ENCODE measurements at places on chromosomes 3 and 15.

GRCh38 chr15:55108858-55109518 is 87.8 kb downstream of the RSL24D1 start:
- peak; percentile 17 for DNase-seq

DNA sequence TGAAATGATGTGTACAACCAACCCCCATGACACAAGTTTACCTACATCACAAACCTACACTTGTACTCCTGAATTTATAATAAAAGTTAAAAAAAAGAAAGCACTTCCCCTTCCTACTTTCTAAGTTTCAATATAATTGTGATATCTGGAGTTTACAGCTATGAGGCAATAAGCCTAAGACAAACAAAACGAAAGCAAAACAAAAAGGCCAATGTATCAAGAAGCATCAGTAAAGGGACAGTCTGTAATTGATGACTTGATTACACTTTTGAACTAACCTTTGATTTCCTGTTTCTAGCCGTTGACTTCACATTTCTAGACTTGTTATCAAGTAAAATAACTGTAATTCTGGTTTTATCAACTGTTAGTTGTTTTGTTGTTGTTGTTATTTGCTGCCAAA is 187.5 kb upstream of the CNTN3 start:
- DNase-seq = no peak

DNA sequence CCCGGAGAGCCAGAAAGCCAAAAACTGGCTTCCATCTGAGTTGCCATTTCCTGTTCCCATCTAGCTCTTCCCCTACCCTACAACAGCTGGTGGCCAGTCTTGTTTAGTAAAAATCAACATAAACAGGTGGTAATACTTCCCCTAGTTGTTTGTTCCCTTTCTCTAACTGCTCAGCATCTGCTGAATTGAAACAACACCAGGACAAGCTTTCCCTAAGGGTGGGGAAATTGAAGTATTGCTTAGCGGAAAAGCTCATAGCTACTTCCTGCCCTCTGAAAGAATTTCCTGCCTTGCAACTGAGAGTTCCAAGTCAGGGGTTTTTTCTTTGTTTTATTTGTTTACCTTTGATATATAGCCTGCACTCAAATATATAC is 66.8 kb downstream of the HMG20A start:
- DNase-seq = no peak

DNA sequence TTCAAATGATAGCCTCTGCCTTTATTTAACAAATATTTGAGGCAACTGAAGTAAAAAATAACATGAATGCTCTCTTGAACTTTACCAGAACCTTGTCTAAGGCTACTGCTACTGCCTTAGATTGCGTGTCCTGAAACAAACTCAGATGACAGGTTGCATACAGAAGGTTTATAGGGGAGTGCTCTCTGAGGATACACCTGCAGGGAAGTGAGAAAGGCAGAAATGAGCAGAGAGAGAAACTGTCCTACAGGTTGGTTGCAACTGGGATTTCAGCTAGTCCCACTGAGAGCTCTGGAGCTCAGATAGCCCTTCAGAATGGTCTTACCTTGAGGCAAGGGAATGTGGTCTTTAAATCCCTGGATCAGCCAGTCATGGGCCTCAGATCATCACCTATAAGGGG is 165.5 kb downstream of the IL5RA start:
- no peak for DNase-seq

DNA sequence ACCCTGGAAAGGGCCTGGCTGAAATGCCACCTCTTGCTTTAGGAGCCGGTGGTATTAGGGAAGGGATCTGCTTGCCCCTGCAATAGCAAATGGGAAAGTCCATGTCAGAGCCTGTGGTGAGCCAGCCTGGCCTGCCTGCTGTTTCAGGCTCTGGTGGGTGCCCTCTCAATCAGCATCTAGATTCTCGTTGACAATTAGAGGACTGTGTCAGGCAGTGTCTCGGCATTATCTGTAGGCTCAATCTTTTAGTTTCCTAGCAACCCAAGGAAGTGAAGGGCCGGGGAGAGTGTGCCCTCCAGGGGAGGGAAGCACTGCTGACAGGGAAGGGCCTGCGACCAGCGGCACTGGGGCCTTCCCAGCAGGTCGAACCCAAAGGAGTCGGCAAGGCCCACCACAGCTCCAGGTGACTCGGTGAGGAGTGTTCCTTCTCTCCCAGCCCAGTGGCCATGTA is 42.1 kb downstream of the TLE3 start:
- no peak for DNase-seq

- DNase-seq = no peak
Observed at GRCh38 chr15:42285034-42285433, 11.8 kb upstream of the TMEM87A start.

DNA sequence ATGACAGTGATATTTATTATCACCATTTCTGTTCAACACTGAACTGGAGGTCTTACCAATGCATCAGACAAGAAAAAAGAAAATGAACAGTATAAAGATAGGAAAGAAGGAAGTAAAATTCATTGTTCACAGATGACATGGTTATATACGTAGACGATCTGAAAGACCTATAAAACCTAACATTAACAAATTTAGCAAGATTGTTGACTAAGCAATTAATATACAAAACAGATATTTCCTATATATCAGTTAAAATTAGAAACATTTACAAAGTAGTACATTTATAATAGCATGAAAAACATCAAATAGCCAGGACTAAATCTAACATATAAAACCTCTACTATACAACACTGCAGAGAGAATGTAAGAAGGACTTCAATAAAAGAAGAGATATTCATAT is 92.8 kb upstream of the MELTF start:
- DNase-seq = no peak

GRCh38 chr3:37223141-37223558 is 48.8 kb upstream of the LRRFIP2 start:
- DNase-seq = no peak

DNA sequence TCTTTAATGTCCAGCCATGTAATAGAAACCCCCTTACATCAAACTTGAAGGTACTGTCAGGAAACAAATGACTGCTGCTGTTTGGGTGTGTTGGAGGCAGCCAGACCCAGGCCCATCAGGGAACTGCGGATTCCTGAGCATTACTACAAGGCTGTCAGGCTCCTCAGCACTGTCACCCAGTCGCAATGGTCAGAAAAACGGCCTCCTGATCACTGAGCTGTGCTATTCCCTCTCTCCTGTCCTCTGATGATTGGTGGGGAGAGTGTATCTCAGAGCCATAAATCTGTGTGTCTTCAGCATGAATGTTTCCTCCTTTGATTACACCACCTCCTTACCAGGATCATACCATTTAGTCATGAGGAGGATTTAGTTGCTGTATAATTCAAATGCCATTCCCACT is 135.2 kb upstream of the GADL1 start:
- DNase-seq = no peak

DNA sequence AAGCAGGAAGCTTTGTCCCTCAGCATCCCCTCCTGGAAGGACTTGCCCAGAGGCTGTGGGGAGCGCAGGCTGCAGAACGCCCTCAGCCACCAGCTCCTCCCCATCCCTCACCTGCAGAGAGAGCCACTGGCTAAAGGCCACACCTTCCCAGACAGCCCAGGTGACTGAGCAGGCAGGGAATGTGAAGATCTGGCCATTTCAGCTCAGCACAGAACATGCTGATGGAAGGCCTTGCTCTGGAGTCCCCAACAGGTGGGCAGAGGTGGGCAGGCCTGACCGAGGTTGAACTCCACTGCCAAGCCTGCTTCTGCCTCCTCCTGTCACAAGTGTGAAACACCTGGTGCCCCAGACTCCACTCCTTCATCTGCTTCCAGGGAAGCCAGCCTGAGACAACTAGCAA is 50.7 kb upstream of the SEC61A1 start:
- DNase-seq = no peak

- DNase-seq = no peak
Observed at GRCh38 chr3:126155819-126156218, 24.6 kb downstream of the ALDH1L1 start.

DNA sequence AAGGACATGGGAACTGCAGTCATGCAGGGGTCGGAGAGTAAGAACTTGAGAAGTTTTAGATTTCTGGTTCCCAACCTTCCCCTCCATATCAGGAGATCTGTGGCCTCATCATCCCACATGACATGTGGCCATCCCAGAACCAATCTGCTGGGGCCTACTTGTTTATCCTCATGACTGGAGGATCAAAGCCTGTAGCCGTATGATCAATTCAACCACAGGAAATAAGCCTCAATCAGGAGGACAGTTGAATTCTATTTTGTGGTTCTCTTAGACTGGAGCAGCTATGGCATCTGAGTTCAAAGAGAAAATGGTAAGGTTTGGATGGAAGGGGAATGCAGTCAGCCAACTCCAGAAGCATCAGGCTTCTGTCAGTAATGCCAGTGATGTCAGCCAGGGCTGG is 57.2 kb downstream of the IL16 start:
- no peak for DNase-seq

- DNase-seq = no peak
Observed at GRCh38 chr3:28738425-28738824, 389.8 kb upstream of the AZI2 start.

- DNase-seq = no peak
Observed at GRCh38 chr3:38544926-38545325, 48.8 kb downstream of the EXOG start.

GRCh38 chr3:17844236-17844635 is 101.8 kb upstream of the TBC1D5 start:
- DNase-seq = no peak

- no peak for DNase-seq
Observed at GRCh38 chr3:107013641-107014040, 363.6 kb upstream of the CCDC54 start.

DNA sequence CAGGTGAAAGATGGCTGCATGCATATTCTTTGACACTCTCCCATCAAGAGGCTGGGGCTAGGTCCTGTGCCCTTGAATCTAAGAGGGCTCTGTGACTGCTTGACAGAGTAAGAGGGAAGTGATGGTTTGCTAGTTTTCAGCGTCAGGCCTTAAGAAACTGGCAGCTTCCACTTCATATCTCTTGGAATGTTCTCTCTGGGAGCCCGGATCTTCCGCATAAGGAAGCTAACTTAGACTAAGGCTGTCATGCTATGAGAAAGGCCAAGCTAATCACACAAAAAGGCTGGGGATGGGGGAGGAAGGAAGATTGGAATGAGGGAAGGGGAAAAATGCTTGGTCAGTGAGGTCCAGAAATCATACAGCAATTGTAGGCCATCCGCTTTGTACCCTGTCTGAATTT is 50.0 kb downstream of the MB21D2 start:
- DNase-seq = no peak

DNA sequence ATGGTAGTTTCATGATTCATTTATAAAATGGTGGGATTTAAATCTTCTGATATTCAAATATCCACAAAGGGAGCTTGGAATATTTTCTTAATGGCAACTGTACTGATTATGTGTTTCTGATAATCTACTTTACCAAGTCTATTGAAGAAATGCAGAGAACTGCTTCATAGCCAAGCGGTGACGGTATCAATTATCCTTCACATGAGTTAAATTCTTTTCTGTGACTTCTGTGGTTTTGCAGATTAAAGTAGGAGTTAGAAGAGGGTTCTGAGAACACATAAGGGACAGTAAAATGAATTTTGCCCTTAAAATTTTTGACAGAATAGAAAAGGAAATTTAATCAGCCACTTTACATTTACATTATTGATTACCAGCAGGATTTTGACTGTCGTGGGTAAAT is 563.2 kb downstream of the GBE1 start:
- no peak for DNase-seq

DNA sequence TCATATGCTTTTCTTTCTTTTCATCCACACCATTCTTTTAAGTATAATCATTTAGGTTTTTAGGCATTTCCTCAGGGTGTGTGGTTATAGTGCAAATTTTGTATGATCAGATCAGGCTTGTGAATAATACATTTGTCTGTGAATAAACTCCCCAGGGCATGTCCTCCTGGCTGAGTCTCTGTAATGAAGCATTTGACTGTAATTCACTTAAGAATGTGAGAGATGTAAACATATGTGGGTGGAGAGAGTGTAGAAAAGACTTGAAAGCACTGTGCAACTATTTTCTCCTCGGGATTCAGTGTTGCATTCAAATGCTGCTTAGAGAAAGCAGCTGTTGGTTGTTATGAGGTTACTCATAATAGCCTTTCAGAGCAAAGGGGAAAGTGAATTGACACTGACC is 996.5 kb downstream of the TUSC7 start:
- DNase-seq = no peak

DNA sequence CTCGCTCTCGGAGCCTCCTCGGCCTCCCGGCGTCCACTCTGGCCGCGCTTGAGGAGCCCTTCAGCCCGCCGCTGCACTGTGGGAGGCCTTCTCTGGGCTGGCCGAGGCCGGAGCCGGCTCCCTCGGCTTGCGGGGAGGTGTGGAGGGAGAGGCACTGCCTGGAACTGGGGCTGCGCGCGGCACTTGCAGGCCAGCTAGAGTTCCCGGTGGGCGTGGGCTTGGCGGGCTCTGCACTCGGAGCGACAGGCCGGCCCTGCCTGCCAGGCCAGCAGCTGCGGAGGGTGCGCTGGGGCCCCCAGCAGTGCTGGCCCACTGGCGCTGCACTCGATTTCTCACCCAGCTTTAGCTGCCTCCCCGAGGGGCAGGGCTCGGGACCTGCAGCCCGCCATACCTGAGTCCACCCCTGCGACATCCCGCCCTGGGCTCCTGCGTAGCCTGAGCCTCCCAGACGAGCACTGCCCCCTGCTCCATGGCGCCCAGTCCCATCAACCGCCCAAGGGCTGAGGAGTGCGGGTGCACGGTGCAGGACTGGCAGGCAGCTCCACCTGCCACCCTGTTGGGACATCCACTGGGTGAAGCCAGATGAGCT is 765.0 kb downstream of the IGSF11 start:
- no peak for DNase-seq

DNA sequence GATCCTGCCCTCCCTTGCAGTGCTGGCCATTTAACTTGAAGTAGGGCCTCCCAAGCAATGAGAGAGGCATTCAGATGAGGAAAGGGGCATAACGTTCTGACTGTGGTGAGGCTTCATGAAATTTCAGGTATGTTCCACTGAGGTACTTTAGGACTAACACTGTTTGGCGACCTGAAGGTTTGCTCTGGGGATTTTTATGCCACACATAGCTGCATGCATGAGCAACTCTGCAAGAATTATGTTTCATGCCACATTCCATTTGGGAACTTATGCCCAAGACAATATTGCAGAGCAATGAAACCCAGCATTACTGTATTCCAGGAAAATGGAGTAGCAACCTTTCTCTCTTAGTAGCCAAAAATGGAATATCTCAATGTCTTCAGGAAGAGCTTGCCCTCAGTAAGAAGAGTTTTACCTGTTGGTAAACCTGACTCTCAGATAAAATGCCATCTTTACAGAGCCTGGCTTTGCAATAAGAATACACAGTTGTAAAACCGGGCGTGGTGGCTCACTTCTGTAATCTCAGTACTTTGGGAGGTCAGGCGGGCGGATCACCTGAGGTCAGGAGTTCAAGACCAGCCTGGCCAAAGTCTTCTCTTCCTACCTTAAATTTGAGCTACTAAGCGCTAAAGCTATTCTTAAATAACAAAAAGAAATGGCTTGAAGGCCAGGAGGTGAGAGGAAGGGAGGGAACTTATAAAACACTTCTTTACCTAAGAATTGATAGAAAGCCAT is 16.7 kb upstream of the TBL1XR1 start:
- no peak for DNase-seq
